M059J (cell line): ENCODE measurements at places on chromosomes 4 and X.
A peak's percentile ranks its signal among the peaks of the same experiment; 100 is the strongest.

DNA sequence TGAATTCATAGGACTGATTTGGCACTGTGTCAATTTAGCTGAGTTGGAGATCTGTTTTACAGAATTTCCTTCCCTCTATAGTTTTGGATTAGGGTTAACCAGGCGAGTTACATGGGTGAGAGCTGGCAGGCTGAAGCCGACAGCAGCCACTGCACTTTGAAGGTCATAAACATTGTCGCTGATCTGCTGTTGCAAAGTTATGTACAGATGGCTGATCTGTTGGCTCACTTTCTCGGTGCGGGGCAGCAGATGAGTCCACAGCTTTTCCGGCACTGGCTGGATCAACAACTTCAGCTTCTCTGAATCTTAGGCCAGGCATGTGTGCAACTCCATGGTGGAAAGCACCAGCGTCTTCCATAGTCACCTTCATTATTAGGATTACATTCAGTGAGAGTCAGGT lies 173.7 kb downstream of the GPAT3 start:
- DNase-seq, result no peak

DNA sequence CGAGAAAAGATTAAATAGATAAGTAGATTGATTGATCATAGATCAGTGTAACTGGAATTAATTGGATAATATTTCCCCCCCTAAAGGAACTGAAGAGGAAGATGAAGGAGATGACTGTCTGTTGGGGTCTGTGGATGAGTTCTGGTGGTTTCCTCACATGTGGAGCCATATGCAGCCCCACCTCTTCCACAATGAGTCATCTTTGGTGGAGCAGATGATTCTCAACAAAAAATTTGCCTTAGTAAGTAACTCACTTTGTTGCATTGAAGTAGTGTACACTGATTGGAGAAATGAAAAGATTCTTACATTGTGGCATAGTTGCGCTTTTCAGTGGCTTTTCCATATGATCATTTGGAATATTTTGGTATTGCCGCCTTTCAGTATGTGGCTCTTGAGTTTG lies 80.4 kb downstream of the NDST3 start:
- peak; percentile 20 for DNase-seq

GRCh38 chrX:140503714-140504351 lies 1.0 kb downstream of the SOX3 start:
- peak; percentile 32 for DNase-seq

- DNase-seq, result no peak
These were observed 70.7 kb downstream of the EVC start for GRCh38 chr4:5781691-5782090.

DNA sequence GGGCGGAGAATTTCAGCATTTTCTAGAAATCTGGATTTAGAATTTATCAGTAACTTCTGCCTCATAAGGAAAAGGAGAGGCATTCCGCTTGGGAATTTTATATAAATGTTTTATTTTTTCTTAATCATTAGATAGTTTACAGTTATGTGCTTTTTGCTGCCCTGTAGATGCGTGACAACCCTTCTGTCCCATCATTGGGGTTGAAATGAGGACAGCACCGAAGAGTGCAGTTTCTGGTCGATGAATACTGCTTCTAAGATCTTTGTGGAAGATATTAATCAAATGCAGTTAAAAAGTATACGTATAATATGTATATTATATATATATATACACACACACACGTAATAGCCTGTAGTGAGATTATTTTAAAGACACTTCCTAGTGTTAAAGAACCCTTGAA lies 1.5 kb downstream of the RBPJ start:
- no peak for DNase-seq

DNA sequence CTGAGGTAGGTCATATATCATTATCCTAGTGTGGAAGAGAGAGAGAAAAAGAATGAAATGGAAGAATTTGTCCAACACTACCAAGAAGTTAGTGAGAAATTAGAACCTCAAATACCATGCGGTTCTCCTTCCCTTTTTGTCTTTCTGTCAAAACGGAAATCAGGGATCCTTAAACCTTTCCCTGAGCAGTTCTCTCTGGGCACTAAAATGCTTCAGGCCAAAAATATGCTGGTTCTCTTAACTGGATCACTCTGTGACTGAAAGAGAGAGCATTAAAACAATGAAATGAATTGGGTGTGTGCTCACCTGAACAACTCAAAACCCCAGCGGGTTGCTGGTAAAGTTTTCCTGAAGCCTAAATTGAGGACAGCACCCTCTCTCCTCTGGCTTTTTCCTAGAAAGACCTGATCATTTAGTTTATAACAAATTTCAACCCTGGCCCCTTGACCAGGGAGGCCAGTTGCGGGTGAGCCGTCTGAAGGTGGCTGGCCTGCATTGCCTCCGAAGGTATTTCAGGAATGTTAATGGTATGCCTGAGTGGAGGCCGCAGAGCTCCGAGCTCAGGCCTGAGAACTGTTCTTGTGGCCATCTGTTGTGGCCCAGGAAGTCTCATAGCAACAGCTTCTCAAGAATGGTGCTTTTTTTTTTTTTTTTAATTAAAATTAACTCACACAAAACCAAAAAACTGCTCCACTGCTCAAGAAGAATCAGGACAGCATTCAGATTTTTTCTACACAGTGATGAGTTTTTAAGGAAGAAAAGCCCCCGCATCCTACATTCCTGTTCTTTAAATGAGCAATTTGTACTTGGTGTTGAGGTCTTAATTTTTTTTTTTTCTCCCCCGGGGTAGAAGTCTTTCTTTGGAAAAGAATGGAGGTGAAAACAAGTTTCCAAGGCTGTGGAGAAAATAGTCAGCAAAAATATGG lies 155.1 kb downstream of the SHROOM3 start:
- DNase-seq, result peak; percentile 96
